ENCODE measurements at places on chromosomes 3 and 15.

DNA sequence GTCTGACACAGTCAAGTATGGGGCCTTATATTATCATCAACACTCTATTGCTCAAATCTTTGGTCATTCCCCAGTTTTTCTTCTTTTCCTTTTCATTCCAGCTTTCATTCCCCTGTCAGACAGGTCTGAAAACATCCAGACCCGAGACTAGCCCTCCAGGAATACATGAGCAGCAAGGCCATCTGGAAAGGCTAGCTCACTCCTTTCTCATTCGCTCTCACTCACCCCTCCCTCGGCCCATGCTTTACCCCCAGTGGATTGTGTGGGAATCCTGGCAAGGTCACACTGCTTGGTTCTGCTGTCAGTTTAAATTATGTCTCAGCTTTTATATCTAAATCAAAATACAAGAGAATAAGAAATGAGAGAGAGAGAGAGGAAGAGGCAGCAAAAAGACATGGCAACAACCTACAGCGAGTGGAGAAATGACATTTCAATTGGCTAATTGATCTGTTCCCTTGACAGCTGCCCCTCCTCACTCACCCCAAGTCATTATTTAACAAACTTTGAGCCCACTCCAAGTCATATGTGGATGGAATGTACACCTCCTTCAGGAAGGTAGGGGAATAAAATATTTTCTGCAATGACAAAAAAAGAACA lies 962.2 kb downstream of the TUSC7 start:
- DNase-seq = no peak

- no peak for DNase-seq
Observed at GRCh38 chr3:113070681-113071113, 79.9 kb downstream of the GTPBP8 start.

DNA sequence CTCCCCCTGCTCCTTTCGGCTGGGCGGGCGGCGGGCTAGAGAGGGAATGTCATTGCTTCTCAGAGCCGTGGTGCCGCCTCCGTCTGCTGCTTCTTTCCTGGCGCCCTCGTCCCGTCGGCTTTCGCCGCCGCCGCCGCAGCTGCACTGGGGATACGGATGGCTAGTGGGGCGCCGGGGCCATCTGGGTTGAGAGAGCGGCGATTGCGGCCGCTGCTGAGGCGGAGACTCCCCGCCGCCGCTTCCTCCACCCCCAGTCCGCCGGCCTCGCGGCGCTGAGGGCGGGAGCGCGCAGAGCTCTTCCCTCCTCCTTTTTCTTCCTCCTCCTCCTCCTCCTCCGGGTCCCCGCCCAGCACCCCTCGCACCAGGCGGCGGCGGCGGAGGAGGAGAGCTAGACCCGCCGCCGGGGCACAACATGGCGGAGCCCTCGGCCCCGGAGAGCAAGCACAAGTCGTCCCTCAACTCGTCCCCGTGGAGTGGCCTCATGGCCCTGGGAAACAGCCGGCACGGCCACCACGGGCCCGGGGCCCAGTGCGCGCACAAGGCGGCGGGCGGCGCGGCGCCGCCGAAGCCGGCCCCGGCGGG lies at the start of gene STT3B:
Gene STT3B (plus strand): TSS at position 339 of the 582 bp plus-strand sequence. CDS start 74 bp downstream, at position 413.
- no peak for DNase-seq

GRCh38 chr3:123508178-123508577 lies 59.3 kb upstream of the ADCY5 start:
- DNase-seq = no peak

DNA sequence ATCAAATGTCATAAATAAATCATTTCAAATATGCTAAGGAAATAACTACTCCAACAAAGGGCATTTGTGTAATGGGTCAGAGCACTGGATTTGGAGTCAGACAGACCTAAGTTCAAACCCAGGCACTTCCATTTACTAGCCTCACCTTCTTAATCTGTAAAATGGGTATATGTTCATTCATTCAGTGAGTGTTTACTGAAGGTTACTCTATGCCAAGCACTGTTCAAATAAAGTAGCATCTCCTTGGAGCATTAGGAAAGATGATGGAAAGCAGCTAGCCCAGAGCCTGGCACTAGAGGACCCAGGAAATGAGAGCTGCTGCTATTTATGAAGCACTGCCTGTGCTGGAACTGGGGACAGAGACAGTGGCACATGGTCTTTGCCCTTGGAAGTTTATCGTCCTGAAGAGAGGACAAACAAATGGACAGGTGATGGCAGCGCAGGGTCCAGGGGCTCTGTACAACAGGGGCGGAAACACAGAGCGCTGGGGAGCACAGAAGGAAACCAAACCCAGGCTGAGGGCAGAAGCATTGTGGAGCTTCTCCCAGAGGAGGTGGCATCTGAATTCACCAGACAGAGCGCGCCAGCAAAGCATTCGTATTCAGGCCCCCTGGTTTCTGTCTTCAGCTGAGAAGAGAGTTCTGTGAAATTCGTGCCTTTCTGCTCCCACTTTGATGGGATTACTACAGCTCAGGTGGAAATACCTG lies 19.0 kb downstream of the TM4SF4 start:
- DNase-seq = no peak

DNA sequence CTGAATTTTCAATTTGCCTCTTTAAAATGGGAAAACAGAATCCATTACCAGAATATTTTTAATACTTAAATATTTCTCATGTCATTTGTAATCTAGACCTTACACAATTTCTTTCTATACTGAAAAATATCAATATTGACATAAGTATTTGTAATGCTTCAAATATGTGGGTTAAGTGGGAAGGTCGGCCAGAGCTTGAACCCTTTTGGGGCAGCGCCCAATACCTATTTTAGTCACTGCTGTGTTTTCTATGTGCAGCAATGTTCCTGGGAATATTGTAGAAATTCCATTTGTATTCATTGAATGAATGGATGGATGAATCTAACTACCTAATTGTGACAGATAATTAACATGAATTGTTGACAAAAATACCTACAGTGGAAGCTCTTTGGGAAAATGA lies 459.7 kb upstream of the ZNF717 start:
- DNase-seq = no peak

GRCh38 chr3:183073839-183074238 lies 25.5 kb downstream of the MCCC1 start:
- DNase-seq = no peak

DNA sequence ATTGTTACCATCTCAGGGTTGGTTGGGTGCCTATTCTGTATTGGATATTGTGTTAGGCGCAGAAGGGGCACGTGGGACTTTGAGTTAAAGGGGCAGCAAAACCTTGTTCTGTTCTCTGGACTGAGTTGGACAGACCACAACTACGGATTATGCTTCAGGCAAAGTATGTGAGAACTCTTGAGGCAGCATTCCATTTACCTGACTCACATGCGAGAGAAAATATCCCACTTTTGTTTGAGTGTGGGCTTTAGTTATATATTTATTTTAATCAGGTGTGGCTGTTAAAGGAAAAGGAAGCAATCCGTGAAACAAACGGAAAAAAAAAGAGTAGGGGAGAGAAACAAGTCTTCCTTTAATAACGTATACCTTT lies 627 bp upstream of the PLS1 start:
- peak; percentile 93 for DNase-seq

GRCh38 chr3:126533506-126533905 lies 9.6 kb downstream of the CHST13 start:
- no peak for DNase-seq

DNA sequence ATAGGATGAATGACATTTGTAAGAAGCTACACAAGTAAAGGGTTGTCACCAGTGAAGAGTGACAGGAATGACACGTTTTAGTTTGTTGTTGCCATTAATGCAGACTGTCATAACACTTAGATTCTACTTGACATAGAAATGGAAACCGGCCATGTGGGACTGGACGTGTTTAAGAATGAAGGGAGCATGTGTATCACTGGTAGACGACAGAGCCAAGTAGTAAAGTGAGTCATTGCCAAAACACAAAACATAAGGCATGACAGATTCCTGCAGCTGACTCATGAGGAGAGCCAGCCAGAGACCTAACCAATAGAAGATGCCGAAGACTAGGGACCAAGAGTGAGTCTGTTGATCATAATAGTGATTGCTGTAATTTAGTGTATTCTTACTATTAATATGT lies 106.2 kb upstream of the PLAAT1 start:
- DNase-seq = peak; percentile 64

- no peak for DNase-seq
Observed at GRCh38 chr3:105868431-105868741, 426 bp downstream of the CBLB start.

DNA sequence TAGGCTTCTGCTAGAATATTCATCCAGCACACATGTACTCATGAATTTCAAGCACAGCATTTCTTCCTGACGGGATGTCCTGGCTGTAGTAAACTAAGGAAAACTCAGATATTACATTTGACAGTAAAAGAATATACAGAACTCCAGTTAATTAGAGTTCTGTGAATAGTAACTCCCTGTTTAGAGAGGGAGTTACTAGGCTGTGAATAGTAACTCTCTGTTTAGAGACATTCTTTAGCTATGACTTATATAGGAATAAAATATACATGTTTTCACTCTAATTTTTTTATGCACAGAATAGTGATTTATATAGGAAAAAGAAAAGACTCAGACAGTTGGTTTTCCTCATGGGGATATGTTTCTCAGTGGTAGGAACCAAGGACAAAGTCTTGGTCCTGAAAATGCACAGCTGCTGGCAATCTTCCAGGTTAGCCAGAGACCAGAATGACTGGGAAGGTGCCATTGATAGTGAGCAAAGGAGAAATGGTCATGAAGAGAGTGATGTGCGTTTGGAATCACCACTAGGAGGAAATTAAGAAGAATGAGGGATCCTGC lies 480.7 kb upstream of the THBS1 start:
- DNase-seq = no peak

GRCh38 chr3:65995030-65995429 lies 43.7 kb downstream of the MAGI1 start:
- DNase-seq = no peak

DNA sequence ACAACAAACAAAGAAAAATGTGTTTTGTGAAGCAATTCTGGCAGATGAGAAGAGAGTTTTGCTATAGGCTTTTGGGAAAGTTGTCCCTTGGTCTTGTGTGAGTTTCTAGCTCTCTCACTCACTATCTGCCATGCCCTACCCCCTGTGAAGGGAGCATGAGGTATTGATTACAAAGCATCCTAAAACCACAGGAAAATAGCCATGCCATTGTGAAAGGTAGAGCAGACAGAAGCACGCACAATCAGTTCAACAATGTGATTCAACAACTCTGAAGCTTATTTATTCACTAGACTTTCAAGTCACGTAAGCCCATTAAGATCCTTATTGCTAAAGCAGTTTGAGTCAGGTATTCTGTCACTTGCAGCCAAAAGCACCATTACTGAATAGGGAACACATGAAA lies 6.5 kb upstream of the AQR start:
- DNase-seq = no peak

- DNase-seq = no peak
Observed at GRCh38 chr3:79406175-79406574, 361.6 kb downstream of the ROBO1 start.

- no peak for DNase-seq
Observed at GRCh38 chr3:26894443-26894842, 271.9 kb downstream of the LRRC3B start.
